ENCODE measurements at places on chromosomes 6 and 20.
A peak's percentile ranks its signal among the peaks of the same experiment; 100 is the strongest.

DNA sequence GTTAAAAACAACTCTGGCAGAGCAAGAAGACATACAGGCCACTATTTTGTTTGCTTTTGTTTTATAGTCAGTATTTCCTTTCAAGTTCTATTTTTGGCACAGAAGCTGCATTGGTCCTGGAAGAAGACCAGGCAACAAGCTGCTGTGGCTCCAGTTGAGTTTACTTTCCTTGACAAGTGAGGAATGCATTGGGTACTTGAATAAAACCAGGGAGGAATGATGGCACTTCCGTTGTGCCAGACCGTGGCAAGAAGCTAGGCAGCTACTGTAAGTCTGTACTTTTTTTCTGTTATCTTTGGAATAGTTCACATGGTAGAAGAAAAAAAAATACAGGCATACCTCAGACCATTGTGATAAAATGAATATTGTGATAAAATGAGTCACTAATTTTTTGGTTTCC is 66.3 kb downstream of the NCOA3 start:
- no peak for DNase-seq

GRCh38 chr6:1917626-1918371 is 308.1 kb downstream of the FOXC1 start:
- DNase-seq: no peak

DNA sequence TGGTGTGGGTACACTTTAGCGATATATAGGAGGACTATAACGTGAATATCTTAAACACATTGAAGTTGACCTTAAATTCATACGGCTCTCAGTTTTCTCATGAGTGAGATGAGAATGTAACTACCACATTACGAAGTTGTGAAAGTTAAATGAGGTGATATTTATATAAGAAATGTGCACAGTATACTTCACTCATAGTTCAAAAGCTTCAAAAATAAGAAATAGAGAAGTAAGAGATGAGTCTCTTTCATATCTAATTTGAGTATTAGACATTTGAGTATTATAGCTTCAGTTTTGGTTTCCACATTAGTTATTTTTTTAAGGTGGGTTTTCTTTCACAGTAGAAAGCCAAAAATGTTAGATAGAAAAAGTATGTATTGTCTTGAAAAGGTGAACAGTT is 183.3 kb downstream of the NKAIN2 start:
- DNase-seq: no peak

DNA sequence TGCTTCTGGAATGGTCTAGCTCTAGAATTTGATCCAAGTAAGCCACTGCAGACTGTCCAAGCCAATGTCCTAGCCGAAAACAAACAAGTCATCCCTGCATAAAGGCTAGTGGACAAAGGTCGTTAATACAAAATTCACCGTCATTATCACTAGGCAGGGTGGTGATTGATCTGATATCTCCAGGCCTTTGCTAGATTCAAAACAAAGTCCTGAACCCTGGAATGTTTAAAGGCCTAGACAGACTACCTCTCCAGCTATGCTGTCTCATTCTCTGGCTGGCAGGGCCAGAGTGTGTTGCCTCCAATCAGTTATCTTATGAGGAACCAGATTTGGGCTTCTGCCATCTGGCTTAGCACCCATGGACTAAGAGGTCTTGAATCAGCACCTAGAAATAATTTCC is 38.3 kb downstream of the MAP7 start:
- no peak for DNase-seq

DNA sequence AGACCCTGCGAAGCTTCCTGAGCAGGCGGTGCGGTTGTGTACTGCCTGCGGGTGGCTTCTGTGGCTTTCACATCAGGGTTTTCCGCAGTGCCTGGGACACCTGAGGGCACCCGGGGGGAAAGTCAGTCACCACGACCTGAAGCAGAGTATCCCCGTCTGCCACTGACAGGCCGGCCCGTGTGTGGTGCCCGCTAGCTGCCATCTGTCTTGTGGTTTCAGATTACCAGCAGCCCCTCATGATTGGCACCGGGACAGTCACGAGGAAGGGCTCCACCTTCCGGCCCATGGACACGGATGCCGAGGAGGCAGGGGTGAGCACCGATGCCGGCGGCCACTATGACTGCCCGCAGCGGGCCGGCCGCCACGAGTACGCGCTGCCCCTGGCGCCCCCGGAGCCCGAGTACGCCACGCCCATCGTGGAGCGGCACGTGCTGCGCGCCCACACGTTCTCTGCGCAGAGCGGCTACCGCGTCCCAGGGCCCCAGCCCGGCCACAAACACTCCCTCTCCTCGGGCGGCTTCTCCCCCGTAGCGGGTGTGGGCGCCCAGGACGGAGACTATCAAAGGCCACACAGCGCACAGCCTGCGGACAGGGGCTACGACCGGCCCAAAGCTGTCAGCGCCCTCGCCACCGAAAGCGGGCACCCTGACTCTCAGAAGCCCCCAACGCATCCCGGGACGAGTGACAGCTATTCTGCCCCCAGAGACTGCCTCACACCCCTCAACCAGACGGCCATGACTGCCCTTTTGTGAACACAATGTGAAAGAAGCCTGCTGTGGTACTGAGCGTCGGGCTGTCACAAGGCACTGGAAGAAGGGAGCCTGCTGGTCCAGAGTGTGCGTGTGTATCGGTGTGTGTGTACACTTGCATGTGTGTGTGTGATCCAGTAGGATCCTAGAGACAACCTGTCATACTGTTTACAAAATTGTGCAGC is 54.4 kb downstream of the GOPC start:
- peak; percentile 23 for DNase-seq

- no peak for DNase-seq
Measured at GRCh38 chr6:22656706-22657351, 87.5 kb downstream of the HDGFL1 start.

GRCh38 chr6:4809999-4810918 is 34.1 kb downstream of the CDYL start:
- DNase-seq: no peak

DNA sequence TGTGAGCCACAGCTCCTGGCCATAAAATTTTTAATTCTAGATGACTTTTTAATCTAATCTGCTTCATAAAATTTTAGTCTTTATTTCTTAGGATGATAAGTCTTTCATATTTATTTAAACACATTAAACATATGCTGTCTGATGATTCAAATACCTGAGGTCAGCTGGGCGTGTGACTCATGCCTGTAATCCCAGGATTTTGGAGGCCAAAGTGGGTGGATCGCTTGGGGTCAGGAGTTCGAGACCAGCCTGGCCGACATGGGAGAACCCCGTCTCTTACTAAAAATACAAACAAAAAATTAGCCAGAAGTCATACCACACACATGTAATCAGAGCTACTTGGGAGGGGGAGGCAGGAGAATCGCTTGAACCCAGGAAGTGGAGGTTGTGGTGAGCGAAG is 53.1 kb downstream of the RBM24 start:
- no peak for DNase-seq

- DNase-seq: no peak
Measured at GRCh38 chr6:34423254-34423653, 2.6 kb downstream of the RPS10 start.
